Lower lobe of right lung (tissue), 2 donors: ENCODE measurements at places on chromosomes 5 and 9.

DNA sequence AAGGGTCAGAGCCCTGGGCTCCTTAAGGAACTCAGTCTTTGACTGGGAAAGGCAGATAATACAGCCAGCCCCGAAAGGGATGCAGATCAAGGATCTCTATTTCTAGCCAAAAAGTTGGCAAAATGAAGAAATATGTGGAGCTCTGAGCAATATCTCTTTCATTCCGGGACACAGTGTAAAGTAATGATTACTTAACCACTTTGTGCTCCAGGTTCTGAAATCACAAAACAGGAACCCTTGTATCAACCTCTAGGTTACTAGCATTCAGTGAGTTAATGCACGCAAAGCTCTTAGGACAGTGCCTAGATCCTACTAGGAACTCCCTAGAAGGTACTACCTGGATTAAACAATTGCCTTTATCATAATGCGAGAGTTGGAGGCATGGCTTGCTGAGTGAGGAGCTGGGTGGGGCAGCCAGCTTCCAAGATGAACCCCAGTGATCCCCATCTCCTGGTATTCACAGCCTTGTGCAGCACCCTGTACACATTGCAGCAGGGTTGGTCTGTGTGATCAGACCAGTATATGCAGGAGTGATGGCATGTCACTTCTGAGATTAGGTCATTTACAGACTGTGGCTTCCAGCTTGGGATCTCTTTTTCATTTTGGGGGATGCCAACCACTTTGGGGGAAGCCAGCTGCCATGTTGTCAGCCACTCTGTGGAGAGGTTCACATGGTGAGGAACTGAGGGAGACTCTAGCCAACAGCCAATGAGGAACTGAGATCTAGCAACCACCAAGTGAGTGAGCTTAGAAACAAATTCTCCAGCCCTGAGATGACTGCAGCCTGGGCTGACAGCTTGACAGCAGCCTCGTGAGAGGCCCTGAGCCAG is 103.1 kb upstream of the SLC44A1 start:
- DNase-seq: no peak

- DNase-seq: no peak
Measured at GRCh38 chr9:14923701-14924100, 13.5 kb upstream of the FREM1 start.

DNA sequence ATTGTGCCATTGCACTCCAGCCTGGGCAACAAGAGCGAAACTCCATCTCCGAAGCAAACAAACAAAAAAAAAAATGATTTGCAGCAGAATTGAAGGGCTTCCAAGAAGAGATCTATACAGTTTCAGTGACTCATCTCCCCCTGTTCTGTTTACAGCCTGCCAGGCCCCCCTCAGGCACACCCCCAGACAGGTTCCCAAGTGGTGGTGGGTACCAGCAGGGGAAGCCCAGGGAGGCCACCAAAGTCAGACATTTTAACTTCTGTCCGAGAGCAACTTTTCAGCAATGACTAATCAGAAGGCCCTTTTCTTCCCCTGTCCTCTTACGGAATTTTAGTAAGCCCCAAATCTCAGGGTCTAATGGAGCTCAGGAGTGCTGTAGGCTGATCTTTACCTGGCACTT is 98.7 kb downstream of the PAX5 start:
- DNase-seq: no peak

DNA sequence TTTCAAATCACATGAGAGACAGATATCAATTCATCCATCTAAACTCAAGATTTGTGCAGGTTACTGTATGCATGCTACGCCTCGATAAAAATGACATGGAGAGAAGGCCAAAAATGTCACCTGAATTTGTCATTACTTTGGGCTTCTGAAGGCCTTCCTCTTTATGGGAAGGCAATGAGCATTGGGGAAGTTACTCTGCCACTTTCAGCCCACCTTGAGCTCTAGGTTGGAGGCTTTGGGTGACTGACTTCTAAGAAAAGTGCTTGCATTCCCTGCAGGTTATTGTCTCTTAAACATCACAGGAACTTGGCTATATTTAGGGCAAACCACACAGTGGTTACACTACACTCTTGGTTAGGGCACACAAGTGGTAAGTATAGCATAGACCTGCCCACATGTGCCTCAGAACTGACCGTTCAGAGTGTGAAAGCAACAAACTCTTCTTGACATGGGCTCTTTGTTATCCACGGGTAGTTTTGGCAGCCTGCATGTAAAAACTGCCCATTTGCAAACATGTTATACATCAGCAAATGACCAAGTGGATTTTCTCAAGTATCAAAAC is 169.5 kb downstream of the ZNF608 start:
- no peak for DNase-seq

DNA sequence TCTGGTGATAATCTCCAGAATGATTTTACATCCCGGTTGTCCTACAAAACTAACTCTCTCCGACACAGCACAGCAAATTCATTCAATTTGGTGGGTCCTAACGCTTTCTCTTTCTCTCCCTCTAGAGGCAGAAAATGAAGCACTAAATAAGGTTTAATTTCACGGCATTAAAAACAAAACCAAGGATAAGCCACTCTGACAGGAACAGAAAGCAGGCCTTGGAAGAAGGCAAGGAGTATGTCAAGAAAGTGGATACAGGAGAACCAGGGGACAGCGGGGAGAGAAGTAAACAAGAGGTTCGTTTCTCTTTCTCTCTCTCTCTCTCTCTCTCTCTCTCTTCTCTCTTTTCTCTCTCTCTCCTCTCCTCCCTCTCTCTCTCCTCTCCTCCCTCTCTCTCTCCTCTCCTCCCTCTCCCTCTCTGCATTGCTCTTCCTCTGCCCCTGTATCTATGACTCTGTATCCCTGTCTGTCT is 49.8 kb downstream of the EBF1 start:
- DNase-seq: no peak

DNA sequence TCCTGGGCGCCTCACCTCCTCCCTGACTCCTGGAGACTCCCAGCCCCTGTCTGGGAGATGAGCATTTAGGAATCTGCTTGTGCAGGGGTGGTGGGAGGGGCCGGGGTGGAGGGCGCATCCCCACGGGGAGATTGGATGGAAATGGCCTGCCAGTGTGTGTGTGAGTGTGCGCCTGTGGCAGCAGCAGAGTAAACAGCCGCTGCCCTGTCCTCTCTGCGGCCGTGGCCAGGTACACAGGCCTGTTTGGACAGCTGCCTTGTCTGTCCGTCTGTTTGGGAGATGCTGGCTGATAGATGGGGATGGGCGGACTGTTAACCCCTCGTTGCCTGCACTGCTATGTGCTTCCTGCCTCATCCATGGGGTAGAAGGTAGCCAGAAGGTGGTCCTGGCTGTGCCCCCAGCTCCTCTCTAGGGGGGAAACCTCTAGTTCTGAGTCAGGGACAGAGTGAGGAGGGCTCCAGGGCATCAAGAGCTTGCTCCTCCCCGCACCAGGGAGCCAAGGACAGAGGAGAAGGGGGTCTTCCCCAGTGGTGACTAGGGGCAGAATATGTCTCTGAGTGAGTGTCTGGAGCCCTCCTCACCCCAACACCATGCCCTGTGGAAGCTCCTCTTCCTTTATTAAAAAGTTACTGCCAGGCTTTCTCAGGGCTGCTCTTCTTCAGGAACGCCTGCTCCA is 60.1 kb downstream of the LMX1B start:
- DNase-seq: no peak

- no peak for DNase-seq
Measured at GRCh38 chr5:129410488-129410887, 49.6 kb upstream of the ADAMTS19 start.

DNA sequence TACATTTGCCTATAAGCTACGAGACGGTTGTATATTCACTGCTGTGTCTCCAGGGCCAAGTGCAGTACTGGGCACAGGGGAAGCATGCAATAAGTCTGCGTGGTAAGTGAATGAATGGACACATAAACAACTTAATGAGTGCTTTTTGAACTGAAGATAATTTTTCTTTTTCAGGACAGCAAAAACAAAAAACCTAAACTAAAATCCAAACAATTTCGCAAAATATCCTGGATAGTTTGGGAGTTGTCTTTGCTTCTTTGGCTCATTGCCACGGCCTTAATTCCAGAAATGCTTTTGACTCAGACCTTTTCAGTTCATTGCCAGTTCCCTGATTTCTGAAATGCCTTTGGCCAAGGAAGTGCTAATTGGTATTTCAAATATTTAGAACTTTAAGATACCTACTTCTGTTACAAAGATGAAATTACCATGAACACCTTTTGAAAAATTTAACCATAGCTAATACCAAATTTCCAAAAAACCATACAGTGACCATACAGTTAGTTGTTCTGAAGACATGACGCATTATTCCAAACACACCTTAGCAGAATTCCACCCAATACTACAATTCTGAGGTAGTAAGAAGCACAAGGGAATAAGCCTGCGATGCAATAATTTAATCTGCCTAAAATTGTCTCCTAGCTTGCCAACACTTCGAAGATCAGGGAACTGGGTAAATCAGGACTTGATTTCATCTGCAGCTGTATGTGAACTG is 42.8 kb downstream of the TEK start:
- no peak for DNase-seq

- DNase-seq: no peak
Measured at GRCh38 chr5:90844931-90845330, 286.3 kb downstream of the ADGRV1 start.

- no peak for DNase-seq
Measured at GRCh38 chr9:138101444-138102234, 224.1 kb downstream of the CACNA1B start.

DNA sequence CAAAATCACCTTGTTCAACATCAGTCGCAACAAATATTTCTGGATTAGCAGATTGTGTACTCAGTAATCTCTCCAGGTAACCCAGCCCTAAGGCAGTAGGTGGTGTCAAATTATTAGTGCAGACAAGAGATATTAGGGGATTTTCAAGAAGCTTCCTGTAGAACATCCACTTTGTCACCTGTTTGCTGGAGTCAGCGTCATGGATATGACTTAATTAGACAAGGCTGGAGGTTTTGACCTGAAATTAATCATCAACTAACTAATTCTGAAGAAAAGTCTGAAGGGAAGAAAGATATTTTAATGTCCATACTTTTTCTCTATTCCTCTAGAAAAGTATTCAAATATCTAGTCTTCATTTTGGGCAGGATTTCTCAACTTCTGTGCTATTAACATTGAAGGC is 91.4 kb upstream of the CCDC112 start:
- DNase-seq: no peak

- peak; percentile 83 for DNase-seq
Measured at GRCh38 chr9:35945341-35946018, 12.5 kb downstream of the OR2S2 start.

GRCh38 chr5:178290376-178290775 is 57.8 kb upstream of the PHYKPL start:
- DNase-seq: peak; percentile 34

DNA sequence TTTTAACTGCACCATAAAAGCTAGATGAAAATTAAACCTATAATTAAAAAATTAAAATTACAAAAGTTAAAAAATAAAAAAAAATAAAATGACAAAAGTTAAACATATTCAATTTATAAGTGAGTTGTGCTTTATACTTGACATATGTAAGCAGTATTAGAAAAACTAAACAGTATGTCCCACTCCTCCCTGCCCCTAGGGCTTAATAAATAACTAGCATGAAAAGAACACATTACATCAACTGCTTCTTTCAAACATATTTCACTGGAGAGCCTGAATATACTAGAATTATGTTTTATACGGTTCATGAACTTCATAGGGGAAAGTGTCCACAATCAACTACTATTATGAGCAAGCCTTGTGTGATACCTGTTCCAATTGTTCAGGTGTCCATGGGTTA is 47.6 kb downstream of the ECPAS start:
- no peak for DNase-seq

DNA sequence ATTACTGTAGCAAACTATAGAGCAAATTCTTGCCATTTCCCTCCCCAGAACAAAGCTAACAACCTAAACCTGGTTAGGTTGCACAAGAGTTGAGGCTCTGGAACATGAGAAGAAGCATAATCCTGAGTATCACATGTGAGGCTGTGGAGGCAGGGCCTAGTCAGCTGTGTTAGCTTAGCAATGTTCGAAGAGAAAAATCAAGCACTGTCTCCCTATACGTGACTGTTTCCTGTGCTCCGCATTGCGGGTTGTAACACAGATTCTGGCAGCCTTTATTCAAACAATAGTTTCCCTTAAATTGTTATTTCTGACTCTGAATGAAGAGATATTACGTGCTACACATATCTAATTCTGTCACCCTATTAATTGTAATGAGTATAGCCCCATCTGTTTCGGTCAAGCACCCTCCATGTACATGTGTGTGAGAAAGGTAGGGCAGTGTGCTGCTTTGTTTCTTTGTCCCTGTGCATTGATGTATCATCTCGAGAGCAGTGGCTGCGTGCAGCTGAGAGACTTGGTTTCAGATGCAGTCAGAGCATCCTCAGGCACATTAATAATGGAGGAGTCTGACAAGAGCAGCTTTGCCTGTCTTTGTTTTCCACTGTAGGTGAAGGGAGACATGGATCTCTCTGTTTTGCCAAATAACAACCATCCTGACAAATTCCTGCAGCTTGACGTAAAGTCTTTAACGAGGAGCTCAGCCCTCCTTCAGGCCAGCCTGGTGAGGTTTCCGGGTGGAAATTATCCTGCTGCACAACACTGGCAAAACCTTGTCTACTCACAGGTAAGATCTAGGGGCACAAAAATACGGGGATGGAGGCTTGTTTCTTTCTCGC is at the start of gene MINAR2:
TSS of gene MINAR2 (plus strand) at position 523 of the 836 bp plus-strand sequence. CDS start at position 620, 97 bp downstream.
- DNase-seq: no peak

- DNase-seq: peak; percentile 77
Measured at GRCh38 chr5:72556351-72557166, 49.3 kb upstream of the ZNF366 start.

- peak; percentile 62 for DNase-seq
Measured at GRCh38 chr5:95843733-95844223, 21.3 kb upstream of the GLRX start.

GRCh38 chr5:36696059-36696673 is 89.8 kb downstream of the SLC1A3 start:
- no peak for DNase-seq

DNA sequence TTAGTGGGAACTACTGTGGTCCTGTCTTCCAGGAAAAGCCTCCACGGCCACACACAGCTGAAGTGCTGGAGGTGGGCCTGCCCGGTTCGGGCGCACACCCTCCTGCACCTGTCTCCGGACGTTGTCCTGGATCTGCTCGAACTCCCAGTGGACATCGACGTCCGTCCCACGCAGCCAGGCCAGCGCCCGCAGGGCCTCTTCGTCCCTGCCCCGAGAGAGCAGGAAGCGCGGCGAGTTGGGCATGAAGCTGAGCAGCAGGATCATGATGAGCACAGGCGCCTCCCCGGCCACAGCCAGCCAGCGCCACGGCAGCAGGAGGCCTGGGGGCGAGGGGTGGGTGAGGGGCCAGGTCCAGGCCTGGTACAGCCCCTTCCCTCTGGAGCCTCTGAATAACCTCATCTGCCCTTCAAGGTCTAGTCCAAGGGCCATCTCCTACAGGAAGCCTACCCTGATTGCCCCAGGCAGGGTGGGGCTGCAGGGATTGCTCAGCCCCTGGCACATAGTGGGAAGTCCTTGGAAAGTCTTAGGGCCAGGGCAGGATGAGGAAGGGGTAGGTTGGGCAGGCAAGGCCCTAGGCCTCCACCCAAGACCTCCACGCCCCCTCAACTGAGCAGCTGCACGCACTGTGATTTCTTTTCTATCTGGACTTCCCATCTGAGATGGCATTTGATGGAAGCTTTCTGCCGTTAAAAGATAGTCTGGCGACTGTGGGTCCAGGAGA is 3.4 kb downstream of the SLC2A6 start:
- no peak for DNase-seq

GRCh38 chr5:147427521-147428401 is 82.1 kb downstream of the DPYSL3 start:
- no peak for DNase-seq
